ENCODE measurements at places on chromosomes 3 and 15. TPM values are rescaled to one million over a fixed set of nuclear protein-coding genes. Genes with fewer than 3 reads are reported as not detected.

IL17RD gene
- total RNA-seq, result 2.2 TPM

GRCh38 chr3:52469001-52469400, 13.6 kb downstream of the NISCH start:
- H3K4me3 ChIP-seq, result no peak overlapping the region
- no peak overlapping the region for H3K27ac ChIP-seq
- peaks cover 42% of the 10 kb centered on the region for H3K36me3 ChIP-seq
- peaks cover 25% of the 10 kb centered on the region for H3K4me1 ChIP-seq

- H3K4me3 ChIP-seq, result no peak overlapping the region
- no peaks in the 10 kb centered on the region for H3K4me1 ChIP-seq
- DNase-seq, result no peak
- H3K27ac ChIP-seq, result no peak overlapping the region
Measured at GRCh38 chr3:56593455-56594158, 36.6 kb downstream of the CCDC66 start.

GRCh38 chr3:158750016-158750415, 17.8 kb upstream of the RARRES1 start:
- DNase-seq, result no peak
- H3K27me3 ChIP-seq, result no peaks in the 10 kb centered on the region
- peaks cover 27% of the 10 kb centered on the region for H3K36me3 ChIP-seq
- peaks cover 15% of the 10 kb centered on the region for H3K4me1 ChIP-seq
- no peak overlapping the region for H3K4me3 ChIP-seq
- H3K27ac ChIP-seq, result no peak overlapping the region

- H3K4me3 ChIP-seq, result no peak overlapping the region
- H3K27ac ChIP-seq, result no peak overlapping the region
- no peaks in the 10 kb centered on the region for H3K27me3 ChIP-seq
- peaks cover 43% of the 10 kb centered on the region for H3K36me3 ChIP-seq
Measured at GRCh38 chr15:25682340-25682739, 180.8 kb downstream of the ATP10A start.

RYR3 gene
- not detected for total RNA-seq

GRCh38 chr3:41569632-41570305, 370.5 kb downstream of the CTNNB1 start:
- no peaks in the 10 kb centered on the region for H3K27me3 ChIP-seq
- H3K4me1 ChIP-seq, result no peaks in the 10 kb centered on the region
- no peaks in the 10 kb centered on the region for H3K36me3 ChIP-seq
- no peak overlapping the region for H3K27ac ChIP-seq

DNA sequence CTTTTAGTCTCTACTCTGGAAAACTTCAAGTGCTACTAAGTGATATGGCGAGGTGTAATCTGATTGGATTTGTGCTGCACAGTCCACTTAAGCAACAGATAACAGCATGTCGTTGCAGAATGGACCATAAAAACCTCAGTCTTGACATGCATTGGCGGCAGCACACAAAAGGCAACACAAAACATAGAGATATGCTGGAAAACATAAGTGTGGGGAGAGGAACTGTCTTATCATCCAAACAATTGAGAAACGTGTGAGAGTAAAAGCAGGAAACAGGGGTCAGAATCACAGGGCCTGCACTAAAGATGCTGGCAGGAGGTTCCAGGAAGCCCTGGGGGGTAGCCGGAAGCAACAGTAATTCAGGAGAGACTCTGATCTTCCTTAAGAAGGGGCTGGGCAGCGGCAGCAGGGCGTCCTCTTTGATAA, 82.1 kb downstream of the CGNL1 start:
- no peak for DNase-seq
- no peaks in the 10 kb centered on the region for H3K36me3 ChIP-seq
- no peak overlapping the region for H3K27ac ChIP-seq
- no peak overlapping the region for H3K4me3 ChIP-seq

GOLGA6D gene
- total RNA-seq, result not detected

- DNase-seq, result no peak
- H3K36me3 ChIP-seq, result no peaks in the 10 kb centered on the region
- H3K4me1 ChIP-seq, result peaks cover 7% of the 10 kb centered on the region
- peaks cover 13% of the 10 kb centered on the region for H3K27me3 ChIP-seq
- H3K4me3 ChIP-seq, result peak overlapping the region; percentile 90
- peak overlapping the region; percentile 61 for H3K27ac ChIP-seq
Measured at GRCh38 chr3:45841420-45841756, 531 bp downstream of the LZTFL1 start.

TMEM158 gene
- 4.7 TPM for total RNA-seq

- H3K36me3 ChIP-seq, result peaks cover 11% of the 10 kb centered on the region
- H3K4me1 ChIP-seq, result peaks cover 31% of the 10 kb centered on the region
- H3K27ac ChIP-seq, result no peak overlapping the region
- H3K4me3 ChIP-seq, result no peak overlapping the region
- no peak for DNase-seq
Measured at GRCh38 chr3:45692866-45693265, 3.7 kb downstream of the SACM1L start.

DNA sequence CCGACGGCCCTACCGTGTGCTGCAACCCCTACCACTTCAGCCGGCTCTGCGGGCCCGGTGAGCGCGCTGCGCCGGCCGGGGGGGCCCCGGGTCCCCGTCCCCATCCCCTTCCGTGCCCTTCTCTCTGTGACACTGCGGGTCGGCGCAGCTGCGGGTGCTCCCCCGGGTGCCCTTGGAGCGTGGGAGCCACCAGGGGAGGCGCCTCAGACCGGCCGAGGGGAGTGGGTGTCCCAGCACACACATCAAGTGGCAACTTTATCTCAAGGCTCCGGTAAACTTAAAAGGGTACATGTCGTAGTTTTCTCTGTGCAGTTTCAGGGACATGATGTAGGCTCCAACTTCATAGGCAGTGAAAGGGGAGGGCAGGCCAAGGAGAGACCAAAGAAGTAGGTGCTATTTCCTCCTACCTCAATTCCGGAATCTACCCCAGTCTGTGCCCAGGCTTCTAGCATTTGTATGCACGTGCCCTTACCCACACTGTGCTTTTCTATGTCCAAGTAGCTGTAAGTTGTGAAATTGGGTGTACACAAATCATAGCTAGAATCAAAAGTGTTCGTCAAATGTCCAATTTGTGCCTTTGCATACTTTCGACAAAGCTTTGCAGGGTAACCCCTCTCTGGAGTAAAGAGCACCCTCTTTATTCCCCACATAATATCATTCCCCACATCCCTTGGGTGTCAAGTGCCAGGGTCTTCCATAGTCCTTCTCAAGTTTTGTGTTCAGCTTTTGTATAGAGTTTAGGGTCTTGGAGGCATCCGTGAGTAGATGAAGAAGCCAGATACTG, 2.2 kb downstream of the SMAD6 start:
- peak overlapping the region; percentile 64 for H3K27ac ChIP-seq
- H3K36me3 ChIP-seq, result peaks cover 10% of the 10 kb centered on the region
- H3K27me3 ChIP-seq, result no peaks in the 10 kb centered on the region

DNA sequence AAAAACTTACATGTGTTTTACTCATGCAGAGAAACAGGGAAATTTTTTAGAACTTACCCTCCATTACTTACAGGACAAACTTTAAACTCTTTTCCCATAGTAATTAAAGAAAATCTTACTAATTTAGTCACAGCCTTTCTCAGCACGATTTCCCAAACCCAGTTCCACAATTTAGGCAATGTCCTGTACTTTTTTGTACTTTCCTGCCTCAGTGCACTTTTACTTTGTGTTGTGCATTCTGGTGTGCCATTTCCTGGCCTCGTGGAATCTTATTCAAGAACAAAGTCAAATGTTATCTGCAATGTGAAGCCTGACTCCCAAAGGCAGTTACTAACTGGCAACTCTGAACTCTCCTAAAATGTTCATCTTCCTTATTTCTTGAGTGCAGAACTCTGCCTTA, 1.9 kb downstream of the SLC33A1 start:
- peaks cover 18% of the 10 kb centered on the region for H3K4me1 ChIP-seq
- DNase-seq, result no peak
- peak overlapping the region; percentile 94 for H3K4me3 ChIP-seq
- no peaks in the 10 kb centered on the region for H3K27me3 ChIP-seq
- no peaks in the 10 kb centered on the region for H3K36me3 ChIP-seq

DNA sequence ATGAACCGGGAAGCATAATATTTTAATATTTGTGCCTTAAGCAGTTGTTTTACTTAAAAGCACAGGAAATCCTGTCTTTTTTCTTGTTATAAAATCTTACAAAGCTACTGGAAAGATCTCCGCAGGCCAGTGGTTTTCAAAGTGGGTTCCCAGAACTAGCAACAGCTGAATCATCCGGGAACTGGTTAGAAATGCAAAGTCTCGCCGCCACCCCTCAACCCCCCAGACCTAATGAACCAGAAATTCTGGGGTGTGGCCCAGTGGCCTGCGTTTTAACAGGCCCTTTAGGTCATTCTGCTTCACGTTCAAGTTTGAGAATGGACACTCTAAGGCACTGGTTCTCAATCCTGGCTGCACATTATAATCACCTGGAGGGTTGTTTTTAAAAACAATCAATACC, 74.7 kb downstream of the PDZRN3 start:
- no peak for DNase-seq
- peaks cover 41% of the 10 kb centered on the region for H3K4me1 ChIP-seq
- no peaks in the 10 kb centered on the region for H3K27me3 ChIP-seq
- no peak overlapping the region for H3K4me3 ChIP-seq
- H3K27ac ChIP-seq, result peak overlapping the region; percentile 11
- no peaks in the 10 kb centered on the region for H3K36me3 ChIP-seq

- DNase-seq, result peak; percentile 47
- H3K27me3 ChIP-seq, result peaks cover 11% of the 10 kb centered on the region
- H3K4me1 ChIP-seq, result no peaks in the 10 kb centered on the region
- no peak overlapping the region for H3K4me3 ChIP-seq
Measured at GRCh38 chr15:73321496-73322450, 47.0 kb downstream of the HCN4 start.

GRCh38 chr3:57756528-57757401, 656 bp downstream of the SLMAP start:
- H3K36me3 ChIP-seq, result peaks cover 18% of the 10 kb centered on the region
- peak; percentile 89 for DNase-seq
- no peaks in the 10 kb centered on the region for H3K27me3 ChIP-seq
- H3K4me1 ChIP-seq, result peaks cover 32% of the 10 kb centered on the region
- H3K27ac ChIP-seq, result peak overlapping the region; percentile 92
- H3K4me3 ChIP-seq, result peak overlapping the region; percentile 94

Measured in osteoblast (primary cell).